ENCODE measurements at places on chromosomes 11 and 22.

- no peak for DNase-seq
Measured at GRCh38 chr11:98600786-98601773, 419.7 kb upstream of the CNTN5 start.

DNA sequence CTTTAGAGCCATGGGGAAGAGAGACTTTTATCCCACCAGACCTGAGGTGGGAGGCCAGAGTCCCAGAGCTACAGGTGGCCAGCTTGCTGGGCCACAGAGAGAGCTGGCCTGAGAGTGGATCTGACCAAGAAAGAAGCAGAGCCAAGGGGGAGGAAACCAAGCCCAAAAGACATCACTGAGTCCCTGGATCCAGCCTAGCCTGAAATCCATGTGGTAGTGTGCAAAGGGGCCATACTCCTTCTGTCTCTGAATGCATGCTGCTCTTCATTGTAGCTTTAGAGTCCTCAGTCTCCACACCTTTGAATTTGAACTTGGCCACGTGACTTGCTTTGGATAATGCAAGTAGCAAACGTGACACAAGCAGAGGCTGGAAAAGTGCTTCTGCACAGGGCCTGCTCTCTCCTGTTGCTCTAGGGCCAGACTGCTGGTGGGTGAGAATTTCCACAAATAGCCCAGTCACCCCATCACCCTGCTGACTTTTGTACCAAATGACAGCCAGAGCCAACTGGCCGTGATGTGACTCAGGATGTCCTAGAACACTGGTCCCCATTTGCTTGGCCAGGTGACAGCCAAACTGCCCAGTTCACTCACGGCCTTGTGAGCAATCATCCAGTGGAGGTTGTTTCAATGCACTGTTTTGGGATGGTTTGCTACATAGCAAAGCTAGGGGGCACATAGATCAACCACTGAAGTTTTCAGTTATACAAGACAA is 93.6 kb downstream of the DHCR7 start:
- no peak for DNase-seq

- DNase-seq, result peak; percentile 4
Measured at GRCh38 chr11:5043380-5043779, 2.9 kb upstream of the OR52J3 start.

DNA sequence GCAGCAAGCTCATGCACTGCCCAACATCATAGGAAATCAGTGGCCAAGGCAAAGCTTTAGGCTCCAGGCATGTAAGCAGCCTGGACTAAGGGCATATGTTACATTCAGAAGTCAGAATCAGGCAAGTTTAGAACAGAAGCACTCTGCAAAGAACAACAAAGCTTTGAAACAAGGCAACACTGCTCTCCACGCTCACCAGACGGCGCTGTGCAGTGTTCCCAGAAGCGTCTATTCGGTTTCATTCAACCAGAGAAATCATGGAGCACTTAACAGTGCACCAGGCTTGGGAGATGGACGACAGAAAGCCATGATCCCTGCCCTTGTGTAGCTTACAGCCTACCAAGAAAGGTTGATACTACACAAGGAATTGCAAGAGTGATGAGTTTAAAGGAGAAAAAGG is 555.8 kb downstream of the BUD13 start:
- DNase-seq, result no peak

GRCh38 chr22:46636221-46637002 is 16.2 kb downstream of the GRAMD4 start:
- DNase-seq, result no peak

- DNase-seq, result no peak
Measured at GRCh38 chr11:122804796-122805195, 33.5 kb upstream of the CRTAM start.

DNA sequence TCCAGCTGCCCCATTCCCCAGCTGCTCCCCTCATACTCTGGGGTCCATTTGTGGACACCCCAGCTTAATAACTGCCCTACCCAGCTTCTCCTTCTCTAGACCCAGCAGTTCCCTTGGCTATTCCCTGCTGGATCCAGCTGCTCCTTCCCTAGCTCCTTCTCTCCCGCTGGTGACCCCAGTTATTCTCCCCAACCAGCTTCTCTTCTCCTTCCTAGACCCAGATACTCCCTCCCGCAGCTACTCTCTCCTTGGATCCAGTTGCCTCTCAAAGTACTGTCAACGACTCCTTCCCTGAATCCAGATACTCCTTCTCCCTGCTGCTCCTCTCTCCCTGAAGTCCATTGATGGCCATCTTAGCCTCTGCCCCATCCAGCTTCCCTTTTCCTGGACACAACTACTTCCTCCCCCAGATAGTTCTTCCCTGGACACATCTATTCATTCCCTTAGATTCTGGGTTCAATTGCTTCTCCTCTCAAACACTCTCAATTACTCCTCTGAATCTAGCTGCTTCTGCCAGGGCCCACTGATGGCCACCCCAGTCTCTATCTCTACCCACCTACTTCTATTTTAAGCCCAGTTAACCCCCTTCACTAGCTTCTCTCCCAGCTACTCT is 11.6 kb downstream of the SELENOM start:
- DNase-seq, result no peak

DNA sequence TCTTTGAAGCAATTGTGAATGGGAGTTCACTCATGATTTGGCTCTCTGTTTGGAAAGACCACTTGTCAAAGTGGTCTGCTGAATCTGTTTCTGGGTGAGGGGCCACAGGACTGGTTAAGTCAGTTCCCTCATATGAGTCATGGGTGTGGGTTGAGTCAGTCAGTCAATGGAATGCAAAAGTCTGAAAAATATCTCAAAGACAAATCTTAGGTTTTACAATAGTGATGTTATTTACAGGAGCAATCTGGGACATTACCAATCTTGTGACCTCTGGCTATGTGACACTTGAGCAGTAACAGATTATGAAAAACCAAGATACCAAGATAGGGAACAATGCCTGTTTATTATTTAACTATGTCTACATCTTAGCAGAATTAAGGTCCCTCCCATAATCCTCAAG is 311.6 kb downstream of the AASDHPPT start:
- peak; percentile 27 for DNase-seq

- no peak for DNase-seq
Measured at GRCh38 chr11:100753571-100753970, 66.5 kb downstream of the ARHGAP42 start.

DNA sequence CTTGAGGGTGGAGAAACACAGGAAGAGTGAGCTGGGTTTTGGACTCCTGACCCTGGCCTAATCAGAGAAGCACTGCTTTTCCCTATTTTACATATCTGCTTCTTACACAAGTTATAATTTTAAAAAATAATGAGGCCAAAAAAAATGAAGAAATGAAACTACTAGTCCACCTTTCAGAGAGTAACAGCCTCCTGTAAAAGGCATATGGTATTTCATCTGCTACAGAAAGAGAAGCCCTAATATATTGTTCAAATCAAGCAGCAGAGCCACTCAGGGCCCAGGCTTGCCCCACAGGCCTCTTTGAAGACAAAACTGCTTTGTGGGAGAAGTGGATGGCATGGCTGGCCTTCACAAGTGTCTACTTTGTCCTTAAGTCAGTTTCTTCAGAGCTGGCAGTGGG is 10.0 kb downstream of the DIXDC1 start:
- DNase-seq, result no peak

DNA sequence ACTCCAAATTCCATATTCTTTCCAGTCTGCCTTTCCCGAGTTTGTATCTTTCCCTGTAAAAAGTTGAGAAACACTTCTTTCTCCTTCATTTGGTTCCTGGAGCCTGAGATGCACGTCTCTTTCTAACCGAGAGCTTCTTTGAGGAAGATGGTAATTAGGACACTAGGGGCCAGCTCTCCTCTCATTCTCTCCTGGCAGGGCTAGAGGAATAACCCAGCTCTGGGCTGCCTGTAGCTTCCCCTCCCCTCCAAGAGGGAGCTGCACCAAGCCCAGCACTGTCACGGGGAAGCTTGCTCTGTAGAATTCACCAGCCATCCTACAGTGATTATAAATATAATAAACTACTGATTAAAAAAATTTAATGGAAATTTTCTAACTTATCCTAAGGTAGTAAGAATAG is 26.9 kb downstream of the UBASH3B start:
- DNase-seq, result no peak

DNA sequence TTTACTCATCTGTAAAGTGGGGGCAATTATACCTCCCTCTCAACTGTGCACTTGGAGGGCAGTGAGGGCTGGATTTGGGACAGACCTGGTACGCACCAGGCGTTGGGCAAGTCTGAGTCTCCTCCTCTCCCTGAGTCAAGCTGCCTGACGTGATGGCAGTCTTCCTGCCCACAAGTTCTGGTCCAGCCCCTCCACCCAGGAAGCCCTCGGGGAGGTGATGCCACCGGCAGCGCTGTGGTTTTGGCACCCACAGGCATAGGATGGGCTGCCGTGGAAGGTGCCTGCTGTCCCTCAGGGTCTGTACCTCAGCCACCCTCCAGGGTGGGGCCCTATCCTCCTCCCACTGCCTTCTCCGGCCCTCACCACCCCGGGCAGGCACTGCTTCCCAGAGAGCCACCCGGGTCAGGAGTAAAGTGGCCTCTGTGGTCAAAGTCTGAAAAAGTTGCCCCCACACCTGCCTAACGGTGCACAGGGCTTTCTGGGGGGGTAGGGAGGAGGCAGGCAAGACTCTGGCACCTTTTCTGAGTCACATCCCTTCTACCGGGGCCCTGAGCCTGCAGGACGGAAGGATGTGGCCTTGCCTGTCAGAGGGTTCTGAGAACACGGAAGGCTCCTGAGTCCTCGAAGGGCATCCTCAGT is 6.5 kb upstream of the APOBEC3H start:
- no peak for DNase-seq

- no peak for DNase-seq
Measured at GRCh38 chr11:134511255-134511654, 99.2 kb upstream of the B3GAT1 start.

GRCh38 chr22:38248280-38248679 is 24.5 kb downstream of the TMEM184B start:
- DNase-seq, result no peak

- DNase-seq, result no peak
Measured at GRCh38 chr11:81342966-81343365, 1390.7 kb downstream of the FAM181B start.

DNA sequence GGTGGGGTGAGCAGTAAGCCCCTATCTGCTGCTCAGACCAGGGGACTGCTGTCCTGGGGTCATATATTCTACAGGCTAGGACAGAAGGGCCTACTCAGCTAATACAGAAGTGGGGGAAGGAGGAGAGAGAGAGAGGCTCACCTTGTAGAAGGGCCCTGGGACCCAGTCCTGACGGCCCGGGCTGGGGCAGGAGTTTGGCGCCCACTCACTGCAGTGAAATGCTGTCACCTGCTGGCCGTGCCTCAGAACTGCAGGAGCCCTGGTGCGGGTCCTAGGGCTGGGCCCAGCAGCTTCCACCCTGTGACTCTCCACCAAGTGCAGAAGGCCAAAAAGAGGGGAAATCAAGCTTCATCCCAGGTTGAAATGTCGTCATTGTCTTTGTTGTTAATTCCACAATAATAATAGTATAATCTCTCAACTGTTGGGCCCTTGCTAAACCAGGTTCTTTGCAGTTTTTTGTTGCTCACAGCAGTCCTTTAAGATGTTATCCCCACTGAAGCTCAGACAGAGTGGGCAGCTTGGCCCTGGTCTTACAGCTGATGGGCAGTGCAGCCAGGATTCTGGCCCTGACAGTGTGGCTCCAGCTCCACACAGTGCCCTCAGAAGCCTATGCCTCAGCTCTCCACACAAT is 29.6 kb downstream of the TRIM29 start:
- DNase-seq, result peak; percentile 95

DNA sequence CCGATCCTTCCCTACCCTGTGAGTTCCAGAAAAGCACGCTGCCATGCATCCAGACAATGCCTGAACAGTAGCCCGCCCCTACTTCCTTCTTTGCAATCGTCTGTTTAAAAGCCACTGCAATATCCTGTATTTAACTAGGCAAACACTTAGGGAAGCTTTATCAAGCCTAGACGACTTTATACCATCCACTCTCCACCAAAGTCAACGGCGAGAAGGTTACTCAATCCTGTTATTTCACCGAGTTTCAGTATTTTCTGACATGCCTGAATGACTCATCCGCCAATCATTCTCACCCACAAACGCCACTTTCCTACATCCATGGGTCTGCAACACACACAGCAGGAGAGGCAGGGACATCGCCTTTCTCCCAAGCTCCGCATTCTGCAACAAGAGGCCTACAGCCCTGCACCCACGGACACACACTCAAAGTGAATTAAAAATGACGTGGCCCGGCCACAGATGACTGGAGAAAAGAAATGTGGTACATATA is 9.3 kb downstream of the CELSR1 start:
- DNase-seq, result no peak

GRCh38 chr11:75233754-75234172 is 6.8 kb upstream of the TPBGL start:
- DNase-seq, result peak; percentile 67

DNA sequence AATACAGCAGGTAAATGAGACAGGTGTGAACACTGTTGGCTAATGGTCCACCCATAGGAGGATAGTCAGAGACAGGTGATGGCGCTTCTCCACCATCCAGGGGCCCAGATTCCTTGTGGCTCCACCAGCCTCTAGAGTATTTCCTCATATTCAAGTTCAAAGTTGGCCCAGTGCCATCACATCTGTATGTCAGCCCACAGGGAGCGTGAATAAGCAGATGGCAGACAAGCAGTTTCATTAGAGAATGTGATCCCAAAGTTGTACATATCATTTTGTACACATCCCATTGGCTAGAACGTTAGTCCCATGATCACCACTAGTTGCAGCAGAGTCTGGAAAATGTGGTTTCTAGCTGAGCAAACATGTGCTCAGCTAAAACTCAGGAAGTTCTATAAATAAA is 11.0 kb upstream of the CWF19L2 start:
- no peak for DNase-seq

DNA sequence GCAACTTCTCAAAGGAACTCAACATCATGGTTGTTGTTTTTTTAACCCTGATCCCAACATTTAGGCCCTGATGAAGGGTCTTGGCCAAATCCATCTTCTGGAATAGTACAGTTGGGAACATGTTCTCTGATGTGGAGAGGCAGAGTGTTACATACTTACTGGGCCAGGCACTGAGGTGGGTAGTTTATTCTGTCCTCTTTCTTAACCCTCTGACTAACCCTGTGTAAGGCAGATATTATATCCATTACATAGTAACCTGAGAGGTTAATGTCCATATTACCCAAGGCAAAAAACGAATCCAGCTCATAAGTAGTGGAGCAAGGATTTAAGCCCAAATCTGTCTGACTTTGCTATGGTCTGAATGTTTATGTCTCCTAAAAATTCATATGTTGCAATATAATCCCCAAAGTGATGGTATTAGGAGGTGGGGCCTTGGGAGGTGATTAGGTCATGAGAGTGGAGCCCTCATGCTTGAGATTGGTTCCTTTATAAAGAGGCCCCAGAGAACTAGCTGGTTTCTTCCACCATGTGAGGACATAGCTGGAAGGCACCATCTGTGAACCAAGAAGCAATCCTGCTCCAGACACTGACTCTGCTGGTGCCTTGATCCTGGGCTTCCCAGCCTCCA is 16.3 kb downstream of the PPFIBP2 start:
- DNase-seq, result no peak

- peak; percentile 86 for DNase-seq
Measured at GRCh38 chr11:123653827-123654565, 428 bp downstream of the SCN3B start.

Measured in GM03348 (cell line).